Spleen (tissue), 13 donors: ENCODE measurements at places on chromosomes 2 and 18. TPM values are rescaled to one million over a fixed set of nuclear protein-coding genes. Genes with fewer than 3 reads are reported as not detected.

The TMBIM1 gene
- total RNA-seq, result 95.9 TPM

GRCh38 chr18:49279041-49279440 is 181.4 kb downstream of the DYM start:
- H3K27ac ChIP-seq, result no peak overlapping the region
- H3K4me3 ChIP-seq, result no peak overlapping the region
- no peaks in the 10 kb centered on the region for H3K27me3 ChIP-seq

GRCh38 chr2:107511970-107512789 is 314.5 kb upstream of the RGPD4 start:
- H3K27ac ChIP-seq, result no peak overlapping the region
- no peak for DNase-seq
- H3K27me3 ChIP-seq, result no peaks in the 10 kb centered on the region

- DNase-seq, result no peak
- H3K36me3 ChIP-seq, result no peaks in the 10 kb centered on the region
- no peaks in the 10 kb centered on the region for H3K4me1 ChIP-seq
- no peak overlapping the region for H3K4me3 ChIP-seq
- no peak overlapping the region for H3K27ac ChIP-seq
Measured at GRCh38 chr2:241136191-241136590, 13.1 kb downstream of the PASK start.

The C2orf80 gene
- not detected for total RNA-seq

GRCh38 chr2:96522304-96523203 is 14.0 kb upstream of the ARID5A start:
- no peak overlapping the region for H3K4me3 ChIP-seq
- no peaks in the 10 kb centered on the region for H3K36me3 ChIP-seq
- no peak overlapping the region for H3K27ac ChIP-seq
- H3K4me1 ChIP-seq, result peaks cover 11% of the 10 kb centered on the region

DNA sequence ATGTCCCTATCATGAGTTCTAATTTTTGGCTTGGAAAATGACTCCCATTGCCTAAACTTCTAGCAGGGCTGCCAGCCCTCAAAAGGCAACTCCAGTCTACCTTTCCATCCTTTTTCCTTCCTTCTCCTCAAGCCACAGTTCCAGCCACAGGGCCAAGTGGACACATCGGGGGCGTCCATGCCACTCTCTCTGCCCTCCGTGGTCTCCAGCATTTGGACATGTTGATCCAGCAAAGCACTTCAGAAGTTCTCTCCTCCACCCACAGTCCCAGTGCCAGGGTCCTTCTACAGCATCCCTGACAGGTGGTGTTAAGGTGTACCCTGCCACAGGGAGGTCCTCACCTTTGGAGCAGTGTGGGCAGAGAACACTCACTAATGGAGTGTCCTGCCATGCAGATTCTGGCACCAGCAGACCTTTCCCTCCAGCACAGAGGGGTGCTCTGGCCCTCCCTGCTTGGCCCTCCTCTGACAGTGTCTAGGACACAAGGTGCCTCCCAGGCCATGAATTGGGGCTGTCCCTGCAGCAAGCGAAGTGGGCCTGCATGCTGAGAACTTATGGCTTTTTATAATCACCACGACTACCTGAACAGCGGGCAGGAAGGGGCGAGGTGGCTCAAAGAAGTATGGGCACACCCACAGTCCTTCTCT is 1.6 kb upstream of the FABP1 start:
- no peak overlapping the region for H3K27ac ChIP-seq
- H3K4me3 ChIP-seq, result no peak overlapping the region
- peaks cover 3% of the 10 kb centered on the region for H3K27me3 ChIP-seq
- no peaks in the 10 kb centered on the region for H3K4me1 ChIP-seq
- DNase-seq, result no peak
- H3K36me3 ChIP-seq, result no peaks in the 10 kb centered on the region

- H3K27me3 ChIP-seq, result no peaks in the 10 kb centered on the region
- H3K27ac ChIP-seq, result no peak overlapping the region
- no peak for DNase-seq
Measured at GRCh38 chr2:120963997-120964705, 228.5 kb downstream of the GLI2 start.

The COL3A1 gene
- 184 TPM for total RNA-seq

DNA sequence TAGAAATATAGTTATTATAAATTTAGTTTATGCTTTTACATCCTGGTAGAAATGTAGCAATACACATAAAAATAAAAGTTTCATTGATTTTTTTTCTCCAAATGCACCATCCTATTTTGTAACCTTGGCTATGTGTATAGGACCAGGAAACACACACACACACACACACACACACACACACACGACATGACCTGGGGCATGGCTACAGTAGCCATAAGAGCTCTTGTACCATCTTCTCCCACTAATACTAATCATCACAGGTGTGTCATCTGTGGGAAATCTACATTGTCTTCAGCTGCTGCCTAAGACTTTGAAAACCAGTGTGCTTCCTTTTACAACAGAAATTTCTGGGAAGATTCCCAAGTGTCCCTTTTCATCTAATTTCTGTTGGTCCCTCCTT is 144.3 kb downstream of the MCFD2 start:
- no peaks in the 10 kb centered on the region for H3K27me3 ChIP-seq
- DNase-seq, result no peak
- H3K4me3 ChIP-seq, result no peak overlapping the region
- no peak overlapping the region for H3K27ac ChIP-seq
- no peaks in the 10 kb centered on the region for H3K36me3 ChIP-seq

DNA sequence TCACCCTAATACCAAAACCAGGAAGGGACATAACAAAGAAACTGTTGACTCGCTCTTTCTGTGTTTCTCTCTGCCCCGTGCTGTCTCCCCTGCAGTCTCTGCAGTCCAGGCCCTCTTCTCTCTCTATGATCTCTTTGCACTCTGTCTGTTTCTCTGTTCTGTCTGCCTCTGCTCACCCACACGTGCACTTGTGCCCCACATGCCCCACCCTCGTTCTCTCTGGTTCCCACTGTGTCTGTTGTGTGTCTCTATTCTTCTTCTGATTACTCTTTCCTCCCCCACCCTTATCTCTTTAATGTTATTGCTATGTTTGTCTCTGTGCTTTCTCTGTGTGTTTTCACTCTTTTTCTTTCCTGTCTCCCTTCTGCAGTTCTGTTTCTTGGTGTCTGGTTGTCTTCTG is 54.0 kb downstream of the NAT8 start:
- H3K4me1 ChIP-seq, result no peaks in the 10 kb centered on the region
- DNase-seq, result no peak
- no peak overlapping the region for H3K27ac ChIP-seq
- no peaks in the 10 kb centered on the region for H3K27me3 ChIP-seq
- no peak overlapping the region for H3K4me3 ChIP-seq

DNA sequence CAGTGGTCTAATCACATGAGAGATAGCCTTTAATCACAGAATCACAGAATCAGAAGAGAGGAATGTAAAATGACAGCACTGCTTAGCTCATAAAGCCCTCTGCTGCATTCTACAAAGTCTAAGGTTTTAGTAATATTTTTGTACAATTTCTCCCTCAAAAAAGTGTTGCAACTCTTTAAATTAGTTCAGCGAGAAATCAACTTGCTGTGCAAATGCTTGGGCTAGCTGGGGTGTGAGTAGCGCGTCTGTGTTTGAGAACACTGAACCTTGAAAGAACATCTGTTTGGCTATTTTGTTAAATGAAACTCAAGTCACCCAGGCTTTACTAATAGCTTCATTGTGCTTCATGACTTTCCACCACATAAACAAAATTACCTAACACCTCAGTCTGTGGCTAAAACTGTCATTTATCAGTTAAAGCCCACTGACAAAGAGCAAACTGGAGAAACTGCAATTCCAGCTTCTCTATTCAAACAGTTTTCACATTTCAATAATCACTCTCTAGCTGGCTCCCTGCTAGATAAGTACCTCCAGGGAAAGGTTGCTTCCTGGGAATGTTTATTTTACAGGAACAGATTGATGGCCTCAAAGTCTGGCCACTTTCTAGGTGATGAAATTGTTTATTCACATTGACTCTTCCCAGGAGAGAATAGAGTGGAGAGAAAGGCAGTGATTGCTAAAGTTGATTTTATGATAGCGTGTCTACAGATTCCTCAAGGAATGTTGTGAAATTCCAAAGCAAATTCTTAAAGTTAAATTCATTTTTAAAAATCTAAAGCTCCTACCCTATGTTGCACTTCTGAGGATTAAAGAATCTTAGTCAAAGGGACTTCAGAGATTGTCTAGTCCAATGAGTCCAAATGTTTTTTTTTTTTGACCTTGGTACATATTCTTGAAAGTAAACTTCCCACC is 36.0 kb upstream of the STAT1 start:
- no peak overlapping the region for H3K27ac ChIP-seq
- DNase-seq, result no peak
- no peaks in the 10 kb centered on the region for H3K27me3 ChIP-seq
- no peaks in the 10 kb centered on the region for H3K36me3 ChIP-seq
- peaks cover 39% of the 10 kb centered on the region for H3K4me1 ChIP-seq

GRCh38 chr2:86445436-86445835 is 4.3 kb downstream of the KDM3A start:
- no peaks in the 10 kb centered on the region for H3K27me3 ChIP-seq
- H3K4me1 ChIP-seq, result peaks cover 83% of the 10 kb centered on the region
- peaks cover 14% of the 10 kb centered on the region for H3K36me3 ChIP-seq
- DNase-seq, result no peak
- no peak overlapping the region for H3K27ac ChIP-seq

The MYOM1 gene
- 1.5 TPM for total RNA-seq

The TSPYL6 gene
- total RNA-seq, result not detected

The SULT1C4 gene
- 0.94 TPM for total RNA-seq

DNA sequence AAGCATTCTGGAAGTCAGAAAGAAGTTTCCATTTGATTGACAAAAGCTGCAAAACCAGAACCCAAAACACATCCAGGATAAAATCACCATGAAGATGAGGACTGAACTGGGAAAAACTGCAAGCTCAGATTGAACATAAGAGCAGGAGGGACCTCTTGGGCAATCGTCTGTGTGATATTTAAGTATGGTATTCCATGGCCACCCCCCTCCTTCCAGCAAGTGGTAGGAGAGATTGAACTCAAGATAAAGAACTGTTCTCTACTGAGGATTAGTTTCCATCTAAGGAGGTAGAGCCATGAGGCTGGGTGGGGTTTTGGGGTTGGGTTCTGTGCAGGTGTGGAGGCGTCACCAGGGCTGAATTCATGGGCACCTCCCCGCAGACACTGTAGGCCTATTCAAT is 251.1 kb downstream of the NCKAP5 start:
- H3K27ac ChIP-seq, result no peak overlapping the region
- no peak overlapping the region for H3K4me3 ChIP-seq
- H3K4me1 ChIP-seq, result no peaks in the 10 kb centered on the region
- no peak for DNase-seq
- H3K36me3 ChIP-seq, result no peaks in the 10 kb centered on the region

DNA sequence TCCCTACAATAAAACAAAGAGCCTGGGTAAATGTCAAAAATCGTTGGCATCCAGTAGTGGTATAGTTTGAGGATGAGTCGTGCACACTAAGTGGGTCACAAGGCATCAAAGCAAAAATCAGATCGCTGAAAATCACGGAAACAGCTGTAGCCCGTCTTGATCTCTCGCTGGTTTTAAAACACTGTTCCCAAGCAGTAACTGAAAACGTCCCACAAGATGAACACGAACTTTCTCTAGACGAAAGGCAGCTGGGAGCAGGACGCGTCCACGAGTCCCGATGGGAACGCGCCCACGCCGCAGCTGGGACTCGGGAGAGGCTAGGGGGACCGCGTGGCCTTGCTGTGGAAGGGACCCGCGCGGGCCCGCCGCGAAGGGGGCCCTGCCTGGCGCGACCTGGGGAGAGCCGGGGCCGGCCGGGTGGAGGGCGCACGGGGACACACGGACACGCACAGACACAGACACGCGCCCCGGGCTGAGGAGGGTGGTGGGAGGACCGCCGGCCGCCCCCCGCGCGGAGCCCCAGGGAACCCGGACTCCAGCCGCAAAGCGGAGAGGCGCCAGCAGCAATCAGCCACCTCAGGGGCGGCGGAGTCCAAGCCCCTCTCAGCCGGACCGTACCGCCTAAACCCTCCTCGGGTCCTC is 651 bp downstream of the STK17B start:
- peak overlapping the region; percentile 92 for H3K4me3 ChIP-seq
- H3K27ac ChIP-seq, result peak overlapping the region; percentile 87
- peaks cover 70% of the 10 kb centered on the region for H3K4me1 ChIP-seq
- DNase-seq, result peak; percentile 91
- no peaks in the 10 kb centered on the region for H3K27me3 ChIP-seq

The RTKN gene
- 10.4 TPM for total RNA-seq

GRCh38 chr2:65464604-65465003 is 32.2 kb upstream of the SPRED2 start:
- no peak for DNase-seq
- H3K4me1 ChIP-seq, result no peaks in the 10 kb centered on the region
- H3K27me3 ChIP-seq, result peaks cover 6% of the 10 kb centered on the region

DNA sequence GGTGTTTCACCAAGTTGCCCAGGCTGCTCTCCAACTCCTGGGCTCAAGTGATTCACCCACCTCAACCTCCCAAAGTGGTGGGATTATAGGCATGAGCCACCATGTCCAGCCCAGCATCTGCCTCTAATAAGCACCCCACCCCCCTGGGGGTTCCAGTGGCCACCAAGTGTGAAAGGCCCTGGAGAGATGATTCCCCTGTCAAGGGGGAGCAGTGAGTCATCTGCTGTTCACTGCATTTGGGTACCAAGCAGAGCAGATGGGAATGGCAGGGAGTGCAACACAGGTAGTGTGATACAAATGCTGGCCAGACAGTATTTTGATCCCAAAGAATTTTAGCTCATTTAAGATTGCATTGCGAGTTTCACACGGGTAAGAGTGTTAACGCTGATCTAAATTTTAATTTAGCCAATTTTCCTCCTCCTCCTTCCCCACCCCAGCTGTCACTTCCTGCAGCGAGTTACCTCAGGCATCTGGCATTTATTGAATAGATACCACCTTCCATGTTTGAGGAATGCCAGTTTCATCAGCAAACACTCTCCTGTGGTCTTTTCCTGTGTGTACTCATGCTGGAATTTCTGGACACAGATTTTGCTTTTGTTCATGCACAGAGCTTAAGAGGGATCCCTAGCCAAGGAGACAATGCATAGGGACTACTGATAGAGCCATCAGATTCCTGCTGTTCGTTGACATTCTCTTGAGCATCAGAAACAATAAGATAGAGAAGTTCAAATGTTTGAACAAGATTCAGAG is 32.4 kb upstream of the NCK2 start:
- H3K4me3 ChIP-seq, result no peak overlapping the region
- no peaks in the 10 kb centered on the region for H3K27me3 ChIP-seq
- H3K4me1 ChIP-seq, result no peaks in the 10 kb centered on the region
- DNase-seq, result no peak

The NDC80 gene
- 4.4 TPM for total RNA-seq

The CERS6 gene
- total RNA-seq, result 13.2 TPM

The SLC14A1 gene
- total RNA-seq, result 10.3 TPM

The BAZ2B gene
- 93.8 TPM for total RNA-seq

- H3K27me3 ChIP-seq, result no peaks in the 10 kb centered on the region
- H3K4me1 ChIP-seq, result peaks cover 95% of the 10 kb centered on the region
- peak overlapping the region; percentile 17 for H3K27ac ChIP-seq
Measured at GRCh38 chr2:105806996-105807395, 62.3 kb downstream of the NCK2 start.

The SERPINB2 gene
- total RNA-seq, result 2.3 TPM

The C2orf81 gene
- 2.7 TPM for total RNA-seq

GRCh38 chr2:42984617-42985016 is 192.2 kb upstream of the HAAO start:
- DNase-seq, result peak; percentile 61
- H3K36me3 ChIP-seq, result no peaks in the 10 kb centered on the region
- H3K27ac ChIP-seq, result no peak overlapping the region
- H3K4me1 ChIP-seq, result no peaks in the 10 kb centered on the region

- DNase-seq, result no peak
- peaks cover 8% of the 10 kb centered on the region for H3K4me1 ChIP-seq
- H3K27me3 ChIP-seq, result no peaks in the 10 kb centered on the region
- H3K36me3 ChIP-seq, result peaks cover 3% of the 10 kb centered on the region
- no peak overlapping the region for H3K27ac ChIP-seq
- no peak overlapping the region for H3K4me3 ChIP-seq
Measured at GRCh38 chr18:697800-698199, 14.6 kb downstream of the ENOSF1 start.
